ENCODE measurements at places on chromosomes 3 and 15.

DNA sequence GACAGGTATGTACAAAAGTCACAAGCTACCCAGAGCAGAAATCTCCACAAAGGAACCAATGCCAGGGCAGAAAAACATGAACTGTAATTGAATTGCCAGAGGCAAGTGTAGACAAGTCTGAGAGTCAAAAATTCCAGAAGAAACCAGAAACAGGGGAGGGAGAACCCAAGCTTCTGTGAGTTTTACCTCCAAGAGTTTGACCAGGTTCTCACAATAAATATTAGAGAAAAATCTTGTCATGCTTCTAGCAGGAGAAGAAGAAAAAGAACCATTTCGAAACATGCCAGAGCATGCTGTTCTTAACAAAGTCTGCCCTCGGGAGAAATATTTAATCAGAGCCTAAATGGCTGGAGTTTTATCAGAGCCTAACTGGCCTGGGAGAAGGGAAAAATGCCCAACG lies 32.5 kb upstream of the AP3B2 start:
- H3K27ac ChIP-seq = no peak overlapping the region
- no peaks in the 10 kb centered on the region for H3K4me1 ChIP-seq
- DNase-seq = no peak
- H3K4me3 ChIP-seq = no peak overlapping the region
- H3K27me3 ChIP-seq = no peaks in the 10 kb centered on the region

DNA sequence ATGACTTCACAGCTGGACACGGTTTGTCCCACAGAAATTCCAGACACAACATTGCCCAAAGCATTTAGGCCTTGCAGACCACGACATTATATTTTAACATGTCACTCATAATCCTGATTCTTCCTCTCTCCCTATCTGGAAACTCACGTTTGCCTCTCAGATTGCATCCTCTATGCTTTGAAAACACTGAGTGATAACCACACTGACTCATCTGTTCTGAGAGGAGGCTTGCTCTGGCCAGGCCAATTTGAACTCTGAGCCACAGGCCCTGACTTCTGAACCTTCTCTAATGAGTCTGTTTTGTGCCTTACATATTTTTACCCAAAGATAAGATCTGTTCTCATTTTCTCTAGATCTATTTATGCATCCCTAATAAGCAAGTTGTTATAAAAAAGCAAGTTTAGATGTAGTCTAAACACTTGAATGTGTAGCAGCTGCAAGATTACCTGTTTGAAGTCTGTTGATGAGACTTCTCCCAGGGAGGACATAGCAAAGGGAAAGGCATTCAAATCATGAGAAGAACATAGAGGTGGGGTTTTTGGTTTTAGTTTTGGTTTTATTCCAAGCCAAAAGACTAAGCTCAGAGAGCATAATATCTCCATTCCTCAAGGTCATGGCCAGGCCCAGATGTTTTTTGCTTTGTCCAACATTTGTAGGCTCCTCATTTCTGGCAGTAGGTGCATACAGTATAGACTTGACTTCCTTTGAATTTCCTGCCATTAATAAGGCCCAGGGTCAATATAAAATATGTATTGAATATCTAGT lies 234.4 kb upstream of the LRTM1 start:
- DNase-seq = no peak
- H3K4me3 ChIP-seq = no peak overlapping the region
- no peaks in the 10 kb centered on the region for H3K36me3 ChIP-seq
- no peaks in the 10 kb centered on the region for H3K27me3 ChIP-seq
- H3K27ac ChIP-seq = no peak overlapping the region

GRCh38 chr3:122890077-122890719 lies 95.3 kb downstream of the SLC49A4 start:
- H3K27ac ChIP-seq = no peak overlapping the region
- peak; percentile 76 for DNase-seq
- H3K4me1 ChIP-seq = no peaks in the 10 kb centered on the region
- no peak overlapping the region for H3K4me3 ChIP-seq

GRCh38 chr3:125103406-125103805 lies 47.6 kb upstream of the HEG1 start:
- no peak for DNase-seq
- no peak overlapping the region for H3K4me3 ChIP-seq
- no peak overlapping the region for H3K27ac ChIP-seq
- peaks cover 11% of the 10 kb centered on the region for H3K4me1 ChIP-seq
- H3K36me3 ChIP-seq = no peaks in the 10 kb centered on the region
- no peaks in the 10 kb centered on the region for H3K27me3 ChIP-seq

GRCh38 chr15:73748730-73749129 lies 4.4 kb downstream of the INSYN1 start:
- no peaks in the 10 kb centered on the region for H3K36me3 ChIP-seq
- H3K27me3 ChIP-seq = peaks cover 26% of the 10 kb centered on the region
- DNase-seq = no peak
- H3K4me3 ChIP-seq = no peak overlapping the region

- H3K36me3 ChIP-seq = no peaks in the 10 kb centered on the region
- peak; percentile 25 for DNase-seq
- H3K27me3 ChIP-seq = no peaks in the 10 kb centered on the region
- no peak overlapping the region for H3K27ac ChIP-seq
- no peaks in the 10 kb centered on the region for H3K4me1 ChIP-seq
Observed at GRCh38 chr3:126284258-126284904, 72.8 kb downstream of the KLF15 start.

DNA sequence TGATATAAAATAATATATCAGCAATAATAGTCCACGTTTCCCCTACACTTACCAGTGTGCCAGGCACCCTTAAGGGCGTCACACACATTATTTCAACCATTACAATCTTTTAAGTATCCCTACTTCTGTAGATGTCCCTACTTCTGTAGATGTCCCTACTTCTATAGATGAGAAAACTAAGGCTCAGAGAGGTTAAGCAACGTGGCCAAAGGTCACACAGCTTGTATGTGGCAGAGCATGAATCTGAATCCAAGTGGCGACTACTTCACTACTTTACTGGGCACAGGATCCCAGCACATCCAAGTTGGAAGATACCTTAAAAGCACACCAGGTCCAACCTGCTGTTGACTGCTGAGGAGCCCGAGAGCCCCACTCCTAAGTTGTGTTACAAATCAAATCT lies 77.5 kb downstream of the TLE3 start:
- H3K4me1 ChIP-seq = peaks cover 30% of the 10 kb centered on the region
- no peak overlapping the region for H3K27ac ChIP-seq
- no peaks in the 10 kb centered on the region for H3K36me3 ChIP-seq
- no peak overlapping the region for H3K4me3 ChIP-seq
- H3K27me3 ChIP-seq = no peaks in the 10 kb centered on the region
- no peak for DNase-seq

GRCh38 chr3:111794711-111795110 lies 64.4 kb upstream of the PHLDB2 start:
- no peak overlapping the region for H3K4me3 ChIP-seq
- H3K4me1 ChIP-seq = no peaks in the 10 kb centered on the region
- no peaks in the 10 kb centered on the region for H3K36me3 ChIP-seq
- H3K27ac ChIP-seq = no peak overlapping the region

- H3K4me3 ChIP-seq = no peak overlapping the region
- DNase-seq = no peak
- no peaks in the 10 kb centered on the region for H3K27me3 ChIP-seq
- peaks cover 64% of the 10 kb centered on the region for H3K36me3 ChIP-seq
- no peaks in the 10 kb centered on the region for H3K4me1 ChIP-seq
- H3K27ac ChIP-seq = no peak overlapping the region
Observed at GRCh38 chr3:45462522-45463265, 74.3 kb downstream of the LARS2 start.

GRCh38 chr15:66025015-66025452 lies 155.7 kb downstream of the RAB11A start:
- H3K36me3 ChIP-seq = no peaks in the 10 kb centered on the region
- no peaks in the 10 kb centered on the region for H3K27me3 ChIP-seq
- H3K27ac ChIP-seq = no peak overlapping the region
- no peak for DNase-seq

DNA sequence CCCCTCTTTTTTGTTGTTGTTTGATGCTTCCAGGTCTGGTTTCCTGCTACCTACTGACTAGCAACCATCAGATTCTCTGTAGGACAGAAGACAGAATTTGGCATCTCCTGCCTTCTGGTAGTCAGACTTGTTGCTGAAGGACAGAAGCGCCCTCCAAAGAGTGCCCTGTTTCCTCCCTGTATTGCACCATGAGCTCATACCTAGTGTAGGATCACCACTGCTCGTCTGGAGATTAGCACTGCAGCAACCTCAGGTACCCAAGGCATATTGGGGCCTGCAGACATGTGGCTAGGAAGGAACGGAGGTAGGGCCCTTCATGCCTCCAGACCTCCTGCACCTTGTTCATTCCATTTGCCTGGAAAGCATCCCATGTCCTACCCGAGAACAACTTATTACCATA lies 78.1 kb downstream of the NPTN start:
- H3K27ac ChIP-seq = no peak overlapping the region
- no peak for DNase-seq
- H3K4me3 ChIP-seq = no peak overlapping the region
- H3K36me3 ChIP-seq = peaks cover 23% of the 10 kb centered on the region

DNA sequence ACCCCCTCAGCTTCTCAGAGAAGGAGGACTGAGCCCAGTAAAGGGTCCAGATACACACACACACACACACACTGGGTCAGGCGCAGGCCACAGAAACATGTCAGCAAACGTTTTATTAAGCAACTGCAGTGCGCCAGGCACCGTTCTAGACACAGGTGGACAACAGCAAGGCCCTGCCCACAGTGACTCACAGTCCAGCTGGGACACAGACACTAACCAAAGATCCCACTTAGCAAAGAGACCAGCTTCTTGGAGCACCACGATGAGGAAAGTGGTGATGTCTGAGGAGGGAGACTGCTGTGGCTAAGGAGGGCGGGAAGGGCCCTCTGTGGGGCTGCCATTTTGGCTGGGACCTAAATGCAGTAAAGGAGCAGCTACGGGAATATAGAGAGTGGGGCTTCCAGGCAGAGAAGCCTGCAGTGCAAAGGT lies 2.8 kb upstream of the VILL start:
- H3K27me3 ChIP-seq = no peaks in the 10 kb centered on the region
- DNase-seq = no peak
- no peak overlapping the region for H3K4me3 ChIP-seq

- DNase-seq = no peak
- no peaks in the 10 kb centered on the region for H3K36me3 ChIP-seq
- H3K27me3 ChIP-seq = no peaks in the 10 kb centered on the region
- no peak overlapping the region for H3K4me3 ChIP-seq
- no peaks in the 10 kb centered on the region for H3K4me1 ChIP-seq
- H3K27ac ChIP-seq = no peak overlapping the region
Observed at GRCh38 chr15:64599226-64599625, 138.8 kb downstream of the ZNF609 start.

DNA sequence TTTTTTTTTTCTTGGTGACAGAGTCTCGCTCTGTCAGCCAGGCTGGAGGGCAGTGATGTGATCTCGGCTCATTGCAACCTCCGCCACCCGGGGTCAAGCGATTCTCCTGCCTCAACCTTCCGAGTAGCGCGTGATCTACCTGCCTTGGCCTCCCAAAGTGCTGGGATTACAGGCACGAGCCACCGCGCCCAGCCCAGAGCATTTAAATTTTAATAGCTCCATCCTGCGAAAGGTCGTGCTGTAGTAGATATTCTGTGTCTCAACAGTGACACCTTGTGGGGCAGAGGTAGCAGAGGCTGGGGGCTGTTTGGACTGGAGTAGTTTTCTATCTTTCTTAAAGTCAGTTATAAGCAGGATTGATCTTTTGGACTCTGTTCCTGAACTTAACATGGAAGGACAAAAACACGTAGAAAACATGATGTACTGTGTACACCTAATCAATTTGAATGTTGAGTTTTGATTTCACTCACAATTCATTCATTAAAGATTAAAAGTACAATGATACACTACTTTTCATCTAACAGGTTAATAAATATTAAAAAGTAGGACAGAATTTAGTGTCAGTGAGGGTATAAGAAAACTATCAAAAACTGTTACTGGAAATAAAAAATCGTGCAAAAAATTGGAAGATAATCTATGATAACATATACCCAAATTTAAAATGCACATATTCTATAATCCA lies 11.0 kb upstream of the PDCD6IP start:
- DNase-seq = peak; percentile 71
- H3K4me1 ChIP-seq = no peaks in the 10 kb centered on the region
- H3K27ac ChIP-seq = no peak overlapping the region
- H3K4me3 ChIP-seq = peak overlapping the region; percentile 44

DNA sequence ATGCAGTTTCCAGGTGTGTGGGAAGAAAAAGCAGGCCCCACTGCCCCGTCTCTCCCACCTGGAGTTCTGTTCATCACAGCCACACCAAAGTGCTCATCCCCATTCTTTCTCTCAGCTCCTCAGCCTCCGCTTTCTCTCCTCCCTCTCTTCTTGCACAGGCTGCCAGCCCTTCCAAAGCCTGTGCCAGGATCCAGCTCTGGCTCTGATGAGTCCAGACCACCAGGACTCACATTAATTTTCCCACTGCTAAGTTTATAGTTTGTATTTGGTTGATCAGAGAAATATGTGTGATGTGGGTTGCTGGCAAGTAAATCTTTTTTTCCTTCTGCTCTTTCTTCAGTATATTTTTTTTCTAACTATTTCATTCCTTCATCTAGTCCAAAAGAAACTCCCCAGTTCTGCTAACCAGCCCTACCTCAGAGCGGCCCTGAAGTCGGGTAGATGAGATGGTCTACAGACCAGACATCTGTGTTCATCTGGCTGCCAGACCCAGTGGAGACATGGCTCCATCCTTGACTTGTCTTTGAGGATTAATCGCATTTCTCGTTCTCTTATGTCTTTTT lies 49.8 kb downstream of the BOC start:
- DNase-seq = no peak
- no peaks in the 10 kb centered on the region for H3K27me3 ChIP-seq
- no peaks in the 10 kb centered on the region for H3K36me3 ChIP-seq
- peak overlapping the region; percentile 54 for H3K27ac ChIP-seq

DNA sequence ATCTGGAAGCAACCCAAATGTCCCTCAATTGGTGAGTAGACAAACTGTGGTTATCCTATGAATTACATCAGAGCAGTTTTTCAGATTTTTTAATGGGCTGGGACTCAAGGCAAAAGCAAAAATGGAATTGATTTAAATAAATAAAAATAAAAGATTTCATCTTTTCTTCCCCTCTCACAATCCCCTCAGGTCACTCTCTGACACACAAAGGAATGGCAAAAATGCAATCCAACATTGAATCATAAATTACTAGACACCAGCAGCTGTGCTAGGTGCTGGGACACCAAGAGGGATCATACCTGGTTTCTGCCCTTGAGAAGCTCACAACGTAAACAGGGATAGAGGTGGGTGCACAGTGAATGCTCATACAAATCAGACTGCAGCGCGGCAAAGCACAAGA lies 58.8 kb downstream of the CPN2 start:
- H3K27me3 ChIP-seq = no peaks in the 10 kb centered on the region
- DNase-seq = no peak
- no peak overlapping the region for H3K4me3 ChIP-seq
- H3K27ac ChIP-seq = no peak overlapping the region
- H3K36me3 ChIP-seq = no peaks in the 10 kb centered on the region

Measured in tibial artery (tissue), 4 donors.